ENCODE measurements at places on chromosomes 2 and 18. TPM values are rescaled to one million over a fixed set of nuclear protein-coding genes. Genes with fewer than 3 reads are reported as not detected.

DNA sequence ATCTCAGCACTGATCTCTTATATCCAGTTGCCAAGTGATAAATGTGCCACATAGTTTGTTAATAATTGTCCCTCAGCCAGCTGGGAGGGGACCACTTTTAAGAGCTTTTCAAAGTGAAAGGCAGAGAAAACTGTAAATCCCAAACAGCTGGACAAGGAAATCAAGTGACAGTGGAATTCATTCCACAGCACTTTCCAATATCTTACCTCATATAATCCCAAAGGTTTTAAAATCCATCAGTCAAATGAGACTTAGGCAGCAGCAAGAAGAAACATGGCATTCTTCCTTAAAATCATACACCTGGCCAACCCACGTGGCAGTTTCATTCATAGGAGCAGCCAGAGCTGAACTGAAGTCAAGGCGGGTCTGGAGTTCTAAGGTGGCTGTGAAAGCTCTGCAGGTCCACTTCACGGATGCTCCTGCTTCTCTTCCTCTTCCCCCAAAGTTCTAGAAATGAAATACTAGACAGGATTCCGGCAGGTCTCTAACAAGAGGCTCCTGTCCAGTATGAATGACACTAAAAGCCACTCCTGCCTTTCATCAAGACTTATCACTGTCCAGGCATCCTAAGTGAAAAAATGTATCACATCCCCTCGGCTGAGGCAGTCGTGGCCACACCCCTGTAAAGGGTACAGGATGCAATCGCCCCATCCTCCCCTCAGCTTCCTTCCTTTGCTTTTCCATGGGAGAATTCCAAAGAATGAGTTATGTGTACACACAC lies 190.4 kb upstream of the STK17B start:
- DNase-seq: no peak

GRCh38 chr2:44430342-44430741 lies 68.6 kb downstream of the CAMKMT start:
- DNase-seq: no peak

FAM228A gene
- 0.80 TPM for total RNA-seq

RNU2-63P gene
- total RNA-seq: not detected

DNA sequence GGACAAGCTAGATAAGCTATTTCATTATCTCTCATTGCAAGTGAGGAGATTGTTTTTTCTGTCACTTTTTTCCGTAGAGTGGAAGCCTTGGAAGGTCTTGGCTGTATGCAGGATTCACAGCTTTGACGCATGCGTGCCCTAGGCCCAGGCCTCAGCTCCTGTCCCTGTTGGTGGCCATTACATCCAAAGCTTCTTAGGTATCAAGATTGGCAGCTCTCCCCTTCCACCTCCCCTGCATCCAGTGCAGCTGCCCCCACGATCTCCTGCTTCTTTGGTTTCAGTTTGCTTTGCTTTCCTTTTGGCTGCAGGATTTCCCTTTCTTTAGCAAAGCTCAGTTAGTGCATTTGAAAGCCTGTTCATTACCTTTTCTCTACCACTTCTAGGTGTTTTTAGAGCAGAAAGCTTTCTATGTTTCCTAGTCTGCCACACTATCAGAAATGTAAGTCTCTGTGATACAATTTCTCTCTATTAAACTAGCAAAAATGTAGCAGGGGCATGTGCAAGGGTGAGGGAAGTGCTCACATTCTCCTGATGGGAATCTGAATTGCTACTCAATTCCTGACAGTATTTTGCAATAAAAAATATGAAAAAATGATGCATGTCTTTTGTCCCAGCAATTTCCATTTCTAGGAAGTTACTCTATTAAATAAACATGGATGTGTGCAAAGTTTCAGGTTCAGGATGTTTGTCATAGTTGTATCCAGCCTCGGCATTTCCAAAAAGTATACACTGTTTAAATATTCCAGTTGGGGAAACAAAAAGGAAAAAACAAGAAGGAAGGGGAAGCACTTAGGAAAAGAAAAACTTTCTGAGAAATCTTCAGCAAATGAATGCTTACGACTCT lies 91.2 kb downstream of the LIPG start:
- no peak for DNase-seq

DNA sequence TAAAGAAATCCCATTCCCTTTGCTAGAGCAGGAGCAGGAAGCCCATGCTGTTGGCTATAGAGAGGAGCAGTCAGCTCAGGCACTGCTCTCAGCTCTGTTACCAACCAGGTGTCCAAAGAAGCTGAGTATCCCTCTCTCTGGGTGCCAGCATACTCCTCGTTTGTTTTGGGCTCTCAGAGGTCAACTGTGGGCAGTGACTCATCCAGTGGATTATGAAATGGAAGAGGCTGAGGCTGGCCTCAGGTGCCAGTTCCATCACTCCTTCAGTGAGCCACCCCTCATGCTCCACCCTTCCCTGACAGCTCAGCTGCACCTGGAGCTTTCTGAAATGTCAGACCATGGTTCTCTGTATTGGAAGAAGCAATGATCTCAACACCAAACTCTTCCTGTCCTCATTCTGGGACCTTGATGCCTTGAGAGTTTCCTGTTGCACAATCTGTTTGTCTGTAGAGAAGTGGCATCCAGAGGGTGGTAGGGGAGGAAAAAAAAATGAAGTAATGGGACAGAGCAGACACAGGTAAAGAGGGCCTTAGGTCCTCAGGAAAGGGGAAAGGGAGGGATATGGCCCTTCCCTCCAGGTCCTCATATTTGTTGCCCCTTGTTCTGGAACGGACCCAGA lies 31.2 kb upstream of the EN1 start:
- no peak for DNase-seq

CLIP4 gene
- total RNA-seq: 13.7 TPM

- no peak for DNase-seq
These were observed at the start of gene IL1RL1 for GRCh38 chr2:102310964-102311640. IL1RL1 (plus strand) TSS chr2:102311563; CDS start chr2:102338265, 26,702 bp downstream.

NYAP2 gene
- total RNA-seq: not detected

GRCh38 chr18:60469387-60470100 lies 97.0 kb upstream of the MC4R start:
- no peak for DNase-seq

- DNase-seq: no peak
These were observed 2.5 kb upstream of the ASIC4 start for GRCh38 chr2:219511547-219512325.

GRCh38 chr2:73285159-73285739 lies 971 bp upstream of the FBXO41 start:
- DNase-seq: no peak

- no peak for DNase-seq
These were observed 6.6 kb upstream of the TNFRSF11A start for GRCh38 chr18:62318228-62319180.

DNA sequence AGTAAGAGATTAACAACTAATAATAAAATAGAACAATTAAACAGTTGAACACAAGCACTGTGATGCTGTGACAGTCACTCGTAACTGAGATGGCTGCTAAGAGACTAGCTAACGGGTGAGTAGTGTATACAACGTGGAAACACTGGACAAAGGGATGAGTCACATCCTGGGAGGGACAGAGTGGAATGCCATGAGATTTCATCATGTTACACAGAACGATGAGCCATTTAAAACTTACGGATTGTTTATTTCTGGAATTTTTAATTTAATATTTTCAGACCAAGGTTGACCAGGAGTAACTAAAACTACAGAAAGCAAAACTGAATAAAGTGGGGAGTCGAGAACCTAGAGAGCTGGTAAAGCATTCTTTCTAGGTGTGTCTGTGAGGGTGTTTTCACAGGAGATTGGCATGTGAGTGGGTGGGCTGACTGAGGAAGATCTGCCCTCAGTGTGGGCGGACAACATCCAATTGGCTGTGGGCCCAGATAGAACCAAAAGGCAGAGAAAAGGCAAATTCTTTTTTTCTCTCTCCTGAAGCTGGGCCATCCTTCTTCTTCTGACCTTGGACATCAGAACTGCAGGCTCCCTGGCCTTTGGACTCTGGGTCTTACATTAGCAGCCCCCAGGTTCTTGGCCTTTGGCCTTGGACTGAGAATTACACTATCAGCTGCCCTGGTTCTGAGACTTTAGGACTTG lies 14.6 kb downstream of the TMSB10 start:
- no peak for DNase-seq

PJVK gene
- 9.2 TPM for total RNA-seq

FAM161A gene
- total RNA-seq: 19.0 TPM

DNA sequence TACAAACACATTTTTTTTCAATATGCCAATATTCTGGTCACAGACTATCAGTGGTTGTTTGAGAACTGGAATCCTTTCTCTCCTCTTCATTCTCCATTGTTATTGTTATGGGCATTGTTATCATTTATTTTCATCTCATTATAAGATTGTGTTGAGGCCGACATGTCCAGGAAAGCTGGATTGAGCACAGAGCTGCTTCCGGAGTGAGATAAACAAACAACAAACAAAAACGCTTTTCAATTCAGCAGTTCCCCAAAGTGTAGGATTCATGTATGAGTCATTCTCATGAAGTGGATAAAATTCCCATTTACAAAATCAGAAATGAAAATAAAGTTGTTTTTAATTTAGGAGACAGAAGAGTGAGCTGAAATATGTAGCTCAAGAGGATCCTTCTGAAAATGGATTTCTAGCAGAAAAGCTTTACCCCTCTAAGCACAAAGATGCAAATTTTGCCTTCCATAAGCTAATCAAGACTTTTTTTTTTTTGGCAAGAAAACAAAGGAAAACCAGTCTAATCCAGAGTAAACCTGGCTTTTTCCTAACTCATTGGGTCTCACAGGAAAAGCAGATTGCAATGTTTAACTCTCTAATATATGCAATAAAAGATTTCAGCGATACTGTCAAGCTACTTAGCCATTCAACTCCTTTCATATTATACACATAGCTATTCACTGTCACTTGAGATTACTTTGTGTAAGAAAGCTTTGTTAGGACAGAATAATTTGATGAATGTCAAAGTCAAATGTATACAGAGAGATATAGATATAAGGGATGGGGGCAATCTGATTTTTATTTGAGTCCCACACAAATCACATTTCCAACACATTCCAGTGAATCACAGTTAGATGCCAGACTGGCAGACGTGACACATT lies 1441.7 kb upstream of the CELF4 start:
- DNase-seq: no peak

DNA sequence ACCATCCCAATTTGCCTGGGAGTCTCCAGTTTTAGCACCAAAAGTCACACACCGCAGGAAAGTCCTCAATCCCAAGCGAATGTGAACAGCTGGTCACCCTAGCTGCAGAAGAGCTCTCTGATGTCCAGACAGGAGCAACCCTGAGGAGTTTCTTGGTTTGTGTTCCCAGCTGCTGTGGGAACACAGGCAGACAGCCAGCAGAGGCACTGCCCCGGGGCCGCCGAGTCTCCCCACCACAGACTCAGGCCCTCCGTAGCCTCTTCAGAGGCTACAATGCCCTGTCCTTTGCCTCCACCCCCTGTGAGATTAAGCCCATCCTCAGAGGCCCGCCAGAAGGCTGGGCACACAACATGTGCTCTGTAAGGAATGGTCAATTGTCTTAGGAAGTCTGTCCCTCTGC lies 111.5 kb downstream of the TTC32 start:
- DNase-seq: no peak

GRCh38 chr2:121791290-121791689 lies 35.8 kb downstream of the TSN start:
- DNase-seq: no peak

- no peak for DNase-seq
These were observed 18.2 kb upstream of the GPR55 start for GRCh38 chr2:230942920-230943896.

GRCh38 chr2:218831378-218831990 lies at the start of gene PRKAG3:
PRKAG3 (minus strand) TSS chr2:218831803.
- DNase-seq: no peak

GRCh38 chr2:239760596-239760995 lies 264.5 kb downstream of the NDUFA10 start:
- DNase-seq: no peak

DNA sequence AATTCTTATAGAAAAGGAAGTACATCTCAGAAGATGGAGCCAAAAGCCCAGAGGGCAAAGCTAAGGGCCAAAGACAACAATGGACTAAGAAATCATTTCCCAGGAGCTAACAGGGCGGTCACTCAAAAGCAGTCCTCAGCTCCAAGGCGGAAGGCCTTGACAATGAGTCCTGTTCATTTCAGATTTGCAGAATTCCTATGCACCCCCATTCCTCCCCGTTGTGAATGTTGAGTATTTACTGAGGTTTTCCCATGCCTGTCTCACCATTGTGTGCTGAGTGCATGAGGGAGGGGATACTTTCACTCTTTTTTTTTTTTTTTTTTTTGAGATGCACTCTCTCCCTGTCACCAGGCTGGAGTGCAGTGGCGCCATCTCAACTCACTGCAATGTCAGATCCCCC lies 18.8 kb upstream of the DTNB start:
- DNase-seq: no peak

BARD1 gene
- 29.1 TPM for total RNA-seq

- DNase-seq: no peak
These were observed 74.9 kb downstream of the INO80D start for GRCh38 chr2:206011018-206011614.

GRCh38 chr2:215590010-215590745 lies 154.3 kb upstream of the FN1 start:
- DNase-seq: no peak

- DNase-seq: no peak
These were observed 74.4 kb upstream of the ASB18 start for GRCh38 chr2:236338495-236339184.
